ENCODE measurements at places on chromosomes 7 and 10.

GRCh38 chr10:119653209-119653608 lies 2.0 kb downstream of the BAG3 start:
- no peak for DNase-seq

- DNase-seq = peak; percentile 6
Observed at GRCh38 chr10:43233601-43234430, 33.0 kb downstream of the RASGEF1A start.

DNA sequence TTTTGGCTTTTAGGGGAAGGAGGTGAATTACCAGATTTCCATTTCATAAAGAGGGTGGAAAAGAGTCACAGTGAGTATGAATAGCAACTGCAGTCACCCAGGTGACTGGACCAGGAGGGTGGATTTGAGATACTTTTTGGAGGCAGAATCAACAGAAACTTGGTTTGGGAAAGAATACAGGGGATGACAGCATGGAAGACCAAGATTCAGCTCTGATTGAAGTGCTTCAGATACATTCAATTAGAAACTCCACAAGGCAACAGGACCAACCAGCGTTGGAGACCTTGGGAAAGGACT lies 83.0 kb downstream of the SGMS1 start:
- no peak for DNase-seq

DNA sequence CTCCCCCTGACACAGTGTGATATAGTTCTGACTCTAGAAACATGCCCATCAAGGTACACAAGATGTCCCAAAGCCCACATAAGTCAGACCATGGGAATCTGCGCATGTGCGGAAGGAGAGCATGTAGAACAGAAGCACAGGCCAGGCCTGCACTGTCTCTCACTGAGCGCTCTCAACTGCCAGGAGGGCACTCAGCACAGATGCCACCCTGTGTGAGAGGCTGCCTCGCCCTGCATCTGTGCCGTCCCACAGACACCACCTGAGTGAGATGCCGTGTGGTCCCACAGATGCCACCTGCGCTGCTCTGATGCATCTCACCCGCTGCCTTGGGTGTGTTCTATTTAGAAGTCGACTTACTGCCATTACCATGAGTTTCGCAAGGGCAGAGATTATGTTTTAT lies 98.4 kb downstream of the VOPP1 start:
- DNase-seq = no peak
